ENCODE measurements at places on chromosomes 12 and 14.

DNA sequence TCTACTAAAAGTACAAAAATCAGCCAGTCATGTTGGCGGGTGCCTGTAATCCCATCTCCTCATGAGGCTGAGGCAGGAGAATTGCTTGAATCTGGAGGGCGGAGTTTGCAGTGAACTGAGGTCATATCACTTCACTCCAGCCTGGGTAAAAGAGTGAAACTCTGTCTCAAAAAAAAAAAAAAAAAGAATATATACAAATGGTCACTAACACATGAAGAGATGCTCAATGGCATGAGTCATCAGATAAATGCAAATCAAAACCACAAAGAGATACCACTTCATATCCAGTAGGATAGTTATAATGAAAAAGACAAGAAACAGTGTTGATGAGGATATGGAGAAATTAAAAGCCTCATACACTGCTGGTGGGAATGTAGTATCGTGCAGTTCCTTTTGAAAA is 33.6 kb upstream of the METAP2 start:
- no peak for DNase-seq

DNA sequence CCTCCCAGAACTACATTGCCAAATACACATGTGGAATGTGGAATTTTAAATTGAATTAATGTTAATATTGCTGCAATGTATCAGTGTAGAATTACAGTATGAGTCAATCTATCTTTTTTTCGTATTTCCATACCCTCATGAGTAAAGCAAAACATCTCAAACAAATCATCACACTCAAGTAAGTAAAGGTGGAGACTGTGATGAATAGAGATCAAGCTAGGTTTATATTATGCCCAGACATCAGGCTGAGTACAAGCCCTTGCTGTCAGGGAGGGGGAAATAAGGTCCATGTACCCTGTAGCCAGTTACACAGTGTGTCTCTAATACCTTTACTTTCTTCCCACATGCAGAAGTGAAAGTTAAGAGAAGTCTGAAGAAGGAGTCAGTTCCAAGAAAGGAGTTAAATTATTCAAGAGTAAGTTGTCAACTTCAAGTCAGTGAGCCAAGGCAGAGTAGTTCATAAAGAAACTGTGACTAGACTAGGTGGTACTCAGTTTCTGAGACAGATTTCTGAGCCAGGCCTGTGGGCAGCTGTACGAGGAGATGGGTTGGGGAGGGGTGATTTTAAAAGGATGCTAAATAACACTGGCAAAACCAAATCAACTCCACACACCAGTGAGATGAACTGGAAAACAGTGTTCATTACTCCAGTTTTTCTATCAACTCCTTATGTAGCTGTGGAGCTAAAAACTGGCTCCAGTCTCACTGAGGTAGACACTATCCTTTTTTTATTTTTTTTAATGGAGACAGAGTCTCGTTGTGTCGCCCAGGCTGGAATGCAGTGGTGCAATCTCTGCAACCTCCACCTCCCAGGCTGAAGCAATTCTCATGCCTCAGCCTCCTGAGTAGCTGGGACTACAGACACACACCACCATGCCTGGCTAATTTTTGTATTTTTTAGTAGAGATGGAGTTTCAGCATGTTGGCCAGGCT is 23.8 kb upstream of the STK38L start:
- DNase-seq: peak; percentile 20

GRCh38 chr12:47813511-47814196 is 6.0 kb downstream of the HDAC7 start:
- DNase-seq: peak; percentile 72

DNA sequence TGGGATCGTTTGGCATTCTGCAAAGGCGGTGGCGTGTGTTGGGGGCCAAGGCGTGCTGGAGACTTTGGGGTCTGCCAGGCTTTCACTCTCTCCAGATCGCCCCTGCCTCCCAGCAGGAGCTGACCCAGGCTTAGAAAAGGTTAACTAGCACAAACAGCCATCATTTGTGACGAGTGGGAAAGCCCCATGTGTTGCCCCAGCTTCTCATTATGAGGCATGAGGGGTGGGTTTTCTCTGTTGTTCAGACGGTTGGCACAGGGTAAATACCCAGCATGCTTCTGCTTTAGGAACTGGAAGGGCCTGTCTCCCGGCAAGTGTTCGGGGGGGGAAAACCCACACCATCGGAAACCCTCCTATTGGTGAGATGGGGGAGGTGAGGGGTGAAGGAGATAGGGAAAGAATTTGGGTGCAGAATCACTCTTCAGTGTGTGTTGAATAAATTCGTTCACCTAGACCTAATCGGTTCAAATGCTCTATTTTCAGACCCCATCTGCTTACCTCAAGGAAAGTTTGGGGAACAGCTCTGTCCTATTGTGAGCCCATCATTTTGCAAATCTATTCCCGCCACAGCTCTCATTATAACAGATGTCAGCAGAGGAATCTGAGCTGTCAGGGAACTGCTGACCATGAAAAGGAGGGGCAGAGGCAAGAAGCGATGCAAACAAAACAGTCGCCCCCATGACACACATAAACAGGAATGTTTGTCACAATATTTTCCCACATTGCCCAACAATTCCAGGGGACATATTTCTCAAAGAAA is 34.7 kb upstream of the C12orf42 start:
- no peak for DNase-seq

DNA sequence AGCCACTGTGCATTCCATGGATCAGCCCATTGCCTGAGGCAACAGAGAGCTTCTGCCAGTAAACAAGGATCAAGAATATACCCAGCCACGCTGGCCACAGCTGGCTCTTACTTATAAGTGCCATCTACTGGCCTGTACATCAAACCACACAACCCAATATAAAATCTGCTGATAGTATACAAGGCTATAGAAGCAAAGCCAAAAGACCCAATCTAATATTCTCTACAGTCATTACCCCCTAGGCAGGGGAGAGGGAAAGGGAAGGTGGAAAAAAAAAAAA is 4.4 kb upstream of the FAM186B start:
- no peak for DNase-seq

DNA sequence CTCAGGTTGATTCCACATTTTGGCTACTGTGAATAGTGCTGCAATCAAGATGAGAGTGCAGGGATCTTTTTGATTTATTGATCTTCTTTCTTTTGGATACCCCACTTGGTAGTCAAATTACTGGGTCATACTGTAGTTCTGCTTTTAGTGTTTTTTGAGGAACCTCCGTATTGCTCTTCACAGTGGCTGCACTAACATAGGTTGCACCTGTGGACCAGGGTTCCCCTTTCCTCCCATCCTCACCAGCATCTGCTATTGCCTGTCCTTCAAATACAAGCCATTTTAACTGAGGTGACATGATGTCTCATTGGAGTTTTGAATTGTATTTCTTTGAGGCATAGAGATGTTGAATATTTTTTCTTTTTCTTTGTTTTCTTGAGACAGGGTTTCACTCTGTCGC is 152.5 kb upstream of the TMEM132C start:
- DNase-seq: no peak

- DNase-seq: no peak
These were observed 13.5 kb upstream of the ASIC1 start for GRCh38 chr12:50043854-50044253.

DNA sequence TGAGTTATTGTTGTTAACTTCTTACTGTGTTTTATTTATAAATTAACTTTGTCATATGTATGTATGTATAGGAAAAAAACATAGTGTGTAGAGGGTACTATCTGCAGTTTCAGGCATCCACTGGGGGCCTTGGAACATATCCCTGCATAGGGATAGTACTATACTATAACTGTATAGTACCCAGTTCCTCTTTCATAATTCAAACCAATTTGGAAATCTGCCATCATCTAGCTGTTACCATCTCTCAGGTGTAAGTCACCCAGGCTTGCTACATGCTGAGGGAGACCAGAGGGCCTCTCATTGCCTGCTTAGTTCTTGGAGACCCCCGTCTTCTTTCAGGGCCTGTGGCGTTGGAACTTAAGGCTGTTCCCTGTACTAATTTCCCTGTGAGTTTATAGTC is 12.9 kb upstream of the DCD start:
- peak; percentile 26 for DNase-seq

DNA sequence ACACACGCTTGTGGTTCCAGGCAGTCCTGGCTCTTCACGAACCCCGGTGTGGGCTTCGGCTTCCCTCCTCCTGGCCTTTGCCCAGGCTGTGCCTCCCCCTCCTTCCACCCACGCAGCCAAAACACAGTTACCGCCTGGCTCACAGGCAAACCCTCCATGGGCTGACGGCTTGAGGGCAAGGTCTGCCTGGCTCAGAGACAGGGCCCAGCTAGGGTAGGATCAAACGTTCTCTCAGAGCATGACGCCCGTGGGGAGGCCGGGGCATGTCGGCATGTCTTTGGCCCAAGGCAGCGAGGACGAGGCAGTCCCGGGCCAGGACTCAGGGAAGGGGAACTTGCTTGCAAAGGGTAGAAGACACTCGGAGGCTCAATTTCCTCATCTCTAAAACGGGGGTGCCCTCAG is 2.1 kb downstream of the SLC25A47 start:
- no peak for DNase-seq
